Left ventricle myocardium superior (tissue), 1 donor: ENCODE measurements at places on chromosomes 1 and 21. TPM values are rescaled to one million over a fixed set of nuclear protein-coding genes. Genes with fewer than 3 reads are reported as not detected.

The CENPL gene
- total RNA-seq, result 3.2 TPM

DNA sequence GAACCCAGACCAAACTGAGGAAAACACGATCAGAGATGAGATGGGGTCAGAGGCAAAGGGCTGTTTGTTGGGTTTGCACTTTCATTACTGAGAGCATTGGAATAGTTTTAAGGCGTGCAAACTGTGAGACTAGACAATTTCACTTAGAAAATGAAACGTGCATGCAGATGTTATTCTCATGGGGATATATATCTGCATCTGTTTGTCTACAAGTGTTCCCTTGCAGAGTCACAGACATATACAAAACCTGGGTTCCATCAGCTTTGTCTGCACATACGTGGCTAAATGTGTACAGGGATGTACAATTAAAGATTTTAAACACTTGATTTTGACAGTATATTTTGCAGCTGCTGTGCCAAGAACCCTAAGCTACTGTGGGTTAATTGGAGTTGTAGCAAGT lies 355.4 kb downstream of the KIF26B start:
- DNase-seq, result no peak

The MMP23B gene
- total RNA-seq, result 47.9 TPM

GRCh38 chr1:29148656-29149491 lies 25.2 kb upstream of the TMEM200B start:
- DNase-seq, result no peak
